GM12864 (cell line): ENCODE measurements at places on chromosomes 12 and 14.
A peak's percentile ranks its signal among the peaks of the same experiment; 100 is the strongest.

DNA sequence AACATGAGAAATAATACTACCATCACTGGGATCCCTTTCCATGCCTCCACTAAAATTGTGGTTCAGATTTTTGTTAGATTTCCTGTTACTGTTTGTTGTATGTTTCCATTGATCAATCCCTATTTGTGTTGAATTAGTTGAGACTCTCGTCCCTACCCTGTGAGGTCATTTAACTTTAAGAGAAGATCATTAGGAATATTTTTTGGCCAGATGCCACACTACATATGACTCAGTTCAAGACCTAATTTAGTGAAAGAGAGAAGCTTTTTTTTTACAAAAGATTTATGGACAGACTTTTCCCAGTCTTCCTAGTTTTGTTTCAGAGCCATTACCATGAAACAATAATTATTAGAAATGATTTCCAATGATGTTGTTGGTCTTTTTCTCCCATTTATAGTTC is 35.5 kb downstream of the CPSF6 start:
- DNase-seq, result no peak

DNA sequence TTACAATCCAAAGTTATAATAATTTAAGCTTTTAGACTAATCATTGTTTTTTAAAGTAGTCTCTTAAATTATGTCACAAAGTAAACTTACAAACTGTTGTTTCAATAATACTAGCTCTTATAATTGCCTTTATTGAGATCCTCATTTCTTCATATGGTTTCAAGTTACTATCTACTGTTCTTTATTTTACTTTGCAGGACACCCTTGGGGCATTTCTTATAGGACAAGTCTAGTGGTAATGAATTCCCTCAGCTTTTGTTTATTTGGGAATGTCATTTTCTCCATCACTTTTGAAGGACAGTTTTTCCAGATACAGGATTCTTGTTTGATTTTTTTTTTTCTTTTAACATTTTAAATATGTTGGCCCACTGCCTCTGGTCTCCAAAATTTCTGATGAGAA is 8.1 kb upstream of the ZFP36L1 start:
- DNase-seq, result no peak

GRCh38 chr14:104150136-104151025 is 12.0 kb downstream of the KIF26A start:
- DNase-seq, result no peak

DNA sequence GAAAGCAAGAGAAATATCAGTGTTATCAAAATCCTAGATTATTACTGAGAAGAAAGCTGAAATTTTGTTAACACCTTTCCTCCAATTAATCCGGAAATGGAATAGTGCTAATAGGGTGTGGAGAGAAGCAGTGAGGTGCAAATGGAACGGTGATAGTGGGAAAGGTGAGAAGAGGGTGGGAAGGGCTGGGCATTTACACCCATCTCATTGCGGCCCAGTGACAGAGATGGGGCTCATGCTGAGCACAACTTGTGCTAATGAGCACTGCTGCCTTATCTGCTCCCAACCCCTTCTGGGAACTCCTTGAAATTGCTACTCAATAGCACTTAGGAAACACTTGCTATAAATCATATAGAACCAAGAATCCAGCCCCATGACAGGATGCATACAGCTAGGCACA is 94.4 kb downstream of the PTPRR start:
- no peak for DNase-seq

DNA sequence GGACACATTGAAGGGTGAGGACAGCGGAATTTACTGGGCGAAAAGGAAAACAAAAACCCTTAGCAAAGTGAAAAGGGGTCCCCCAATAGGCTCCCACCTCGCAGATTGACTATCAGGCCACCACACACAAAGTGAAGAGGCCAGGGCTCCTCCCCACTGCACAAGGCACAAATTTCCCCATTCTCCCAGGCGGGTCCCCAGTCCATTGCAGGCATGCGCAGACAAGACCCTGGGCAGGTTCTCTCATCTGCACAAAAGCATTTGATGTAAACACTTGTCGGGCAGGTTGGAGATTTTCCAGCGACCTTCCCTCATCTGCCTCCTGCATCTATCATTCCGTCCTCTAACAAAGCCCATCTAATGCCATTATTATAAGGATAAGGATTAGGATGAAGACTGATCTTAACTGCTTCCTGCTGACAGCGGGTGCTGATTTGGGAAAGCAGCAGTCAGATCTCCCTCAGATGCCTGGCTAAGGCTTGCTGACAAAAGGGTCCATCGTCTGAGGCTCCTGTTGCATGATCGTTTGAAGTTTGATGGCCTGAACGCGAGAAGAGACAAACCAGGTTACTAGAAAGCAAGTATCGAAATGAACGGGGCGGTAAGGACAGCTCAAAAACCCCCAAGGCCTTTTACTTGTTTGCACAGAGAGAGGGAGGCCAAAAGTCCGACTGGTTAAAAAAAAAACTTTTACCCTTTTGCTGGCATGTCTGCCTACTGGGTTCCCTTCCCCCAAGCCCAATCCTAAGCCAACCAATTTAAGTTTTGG is 14.4 kb downstream of the ASCL4 start:
- DNase-seq, result no peak

DNA sequence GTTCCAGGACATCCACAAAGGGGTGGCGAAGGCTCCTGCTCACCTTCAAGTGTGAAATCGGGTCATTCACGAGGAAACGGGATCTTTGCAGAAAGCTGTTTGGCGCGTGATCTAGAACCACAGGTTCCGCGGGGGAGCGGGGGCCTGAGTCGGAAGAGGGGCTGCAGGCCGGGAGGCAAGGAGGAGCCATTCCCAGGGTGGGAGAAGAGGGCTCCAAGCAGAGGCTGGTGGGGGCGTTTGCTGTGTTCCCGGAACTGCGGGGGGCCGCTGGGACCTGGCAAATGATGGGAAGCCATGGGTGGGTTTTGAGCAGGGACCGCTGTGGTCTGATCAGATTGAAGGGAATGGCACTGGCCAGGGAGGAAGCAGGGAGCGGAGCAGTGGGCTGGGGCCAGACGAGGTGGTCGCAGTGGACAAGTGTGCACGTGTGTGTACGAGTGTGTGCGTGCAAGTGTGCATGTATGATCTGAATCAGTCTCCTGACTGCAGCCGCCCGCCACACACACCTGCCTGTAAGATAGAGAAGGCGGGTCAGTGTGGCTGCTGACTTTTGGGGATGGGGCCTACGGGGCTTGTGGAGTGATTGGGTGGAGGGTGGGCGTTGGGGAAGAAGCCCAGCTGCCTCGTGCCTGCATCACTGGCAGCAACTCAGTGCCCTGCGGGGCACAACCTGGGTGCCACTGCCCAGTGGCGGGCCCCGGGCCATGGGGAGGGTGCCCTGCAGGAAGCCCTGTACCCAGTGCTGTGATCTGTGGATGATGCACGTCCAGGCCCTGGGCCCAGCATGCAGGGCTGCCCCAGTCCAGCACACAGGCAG is 141.9 kb downstream of the KIF26A start:
- DNase-seq, result no peak

DNA sequence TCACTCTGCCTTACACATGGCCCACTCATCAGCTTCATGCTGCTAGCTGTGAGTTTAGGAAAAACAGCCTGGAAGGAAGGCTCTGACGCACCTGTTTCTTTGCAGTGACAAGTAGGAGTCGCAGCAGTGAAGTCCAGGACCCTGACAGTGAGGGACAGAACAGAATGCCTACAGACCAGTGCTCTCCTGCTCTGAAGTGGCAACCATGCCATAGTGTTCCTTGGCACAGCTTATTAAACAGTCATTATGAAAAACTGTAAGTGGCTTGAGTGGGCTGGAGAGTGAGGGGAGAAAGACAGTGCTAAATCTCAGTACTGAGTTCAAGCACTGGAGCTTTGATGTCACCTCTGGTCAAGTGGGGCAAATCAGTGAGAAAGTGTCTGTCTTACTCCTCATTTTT is 61.7 kb downstream of the MYRFL start:
- DNase-seq, result no peak

DNA sequence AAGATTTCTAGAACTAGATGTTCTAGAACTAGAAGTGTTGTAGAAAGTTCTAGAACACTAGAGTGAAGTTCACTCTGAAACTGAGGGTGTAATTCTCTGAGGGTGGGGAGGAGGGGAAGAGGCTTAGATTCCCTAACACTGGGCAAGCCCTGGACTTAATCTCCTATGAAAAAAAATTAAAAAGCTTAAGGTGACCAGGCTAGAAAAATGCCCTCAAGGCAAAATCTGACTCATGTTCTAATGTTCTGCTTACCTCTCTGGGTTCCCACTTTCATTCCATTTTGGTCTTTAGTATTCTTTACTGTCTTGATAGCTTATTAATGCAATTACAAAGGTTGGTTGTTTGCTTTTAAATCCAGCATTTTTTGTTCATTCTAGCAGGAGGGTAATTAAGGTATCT is 101.5 kb downstream of the KICS2 start:
- no peak for DNase-seq

- no peak for DNase-seq
These were observed 430.4 kb downstream of the NPAS3 start for GRCh38 chr14:33369041-33369440.

GRCh38 chr14:100640471-100641273 is 53.5 kb upstream of the BEGAIN start:
- DNase-seq, result peak; percentile 13

- DNase-seq, result peak; percentile 76
These were observed at the start of gene GXYLT1 for GRCh38 chr12:42144408-42145196. Gene GXYLT1, minus strand, starts transcription at chr12:42144874. Its CDS starts 228 bp downstream, at chr12:42144646.

- no peak for DNase-seq
These were observed 57.3 kb upstream of the ELK3 start for GRCh38 chr12:96136725-96137378.

- DNase-seq, result no peak
These were observed 23.0 kb downstream of the NCOR2 start for GRCh38 chr12:124544311-124544970.

DNA sequence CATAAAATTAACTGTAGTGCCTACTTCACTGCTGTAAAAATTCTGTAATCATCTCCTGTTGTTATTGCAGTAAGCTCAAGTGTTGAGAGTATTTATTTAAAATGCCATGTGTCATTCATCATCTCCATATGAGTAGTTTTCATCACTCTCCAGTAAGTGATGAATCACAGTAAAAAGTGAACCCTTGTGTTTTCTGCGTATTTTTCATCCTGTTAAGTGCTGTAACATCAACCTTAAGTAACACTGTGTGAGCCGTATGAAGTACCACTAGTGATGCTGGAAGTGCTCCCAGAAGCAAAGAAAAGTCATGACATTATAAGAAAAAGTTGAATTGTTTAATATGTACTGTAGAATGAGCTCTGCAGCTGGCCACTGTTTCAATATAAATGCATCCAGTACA is 55.4 kb downstream of the SLCO1B3 start:
- DNase-seq, result no peak

- no peak for DNase-seq
These were observed 110.9 kb upstream of the PWP1 start for GRCh38 chr12:107574691-107575090.

DNA sequence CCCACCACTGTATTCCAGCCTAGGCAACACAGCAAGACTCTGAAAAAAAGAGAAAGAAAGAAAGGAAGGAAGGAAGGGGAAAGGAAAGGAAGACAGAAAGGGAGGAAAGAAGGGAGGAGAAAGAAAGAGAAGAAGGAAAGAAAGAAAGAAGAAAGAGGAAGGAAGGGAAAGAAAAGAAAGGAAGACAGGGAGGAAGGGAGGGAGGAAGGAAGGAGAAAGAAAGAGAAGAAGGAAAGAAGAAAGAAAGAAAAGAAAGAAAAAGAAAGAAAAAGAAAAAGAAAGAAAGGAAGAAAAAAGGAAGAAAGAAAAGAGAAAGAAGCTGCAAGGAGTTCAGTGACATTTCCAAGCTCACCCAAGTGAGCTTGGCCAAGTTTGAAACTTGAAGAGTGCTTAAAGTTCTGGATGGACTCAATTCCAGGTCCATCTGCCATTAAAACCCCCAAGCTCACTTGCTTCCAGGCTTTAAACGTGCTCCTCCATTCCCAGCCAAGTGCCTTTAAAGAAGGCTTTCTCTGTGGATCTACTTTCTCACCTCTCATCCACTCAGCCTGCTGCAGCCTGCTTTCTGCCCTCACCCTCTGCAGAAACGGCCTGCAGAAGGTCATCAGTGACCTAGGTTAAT is 101.5 kb downstream of the VCPKMT start:
- no peak for DNase-seq

DNA sequence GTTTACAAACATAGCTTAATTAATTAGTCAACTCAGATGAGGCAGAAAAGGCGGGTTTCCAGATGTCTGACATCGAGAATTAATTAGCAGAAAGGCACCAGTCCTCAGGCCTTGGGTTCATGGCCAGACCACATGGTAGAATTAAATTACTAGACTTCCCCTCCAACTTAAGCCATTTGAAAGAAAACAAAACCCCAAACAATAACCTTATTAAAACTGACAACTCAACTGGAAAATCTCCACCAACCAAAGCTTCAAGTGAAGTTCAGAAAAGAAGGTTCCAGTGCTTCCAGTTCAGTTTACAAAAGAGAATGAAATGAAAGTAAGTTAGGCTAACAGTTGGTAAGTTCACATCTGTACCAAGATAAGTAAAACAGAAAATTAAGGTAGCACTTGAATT is 349.5 kb downstream of the GRIN2B start:
- DNase-seq, result no peak

GRCh38 chr12:76883151-76883550 is 4.3 kb upstream of the CSRP2 start:
- no peak for DNase-seq

- no peak for DNase-seq
These were observed 236.4 kb upstream of the CRY1 start for GRCh38 chr12:107329569-107330324.

GRCh38 chr14:70898111-70898745 is 9.0 kb upstream of the PCNX1 start:
- no peak for DNase-seq

GRCh38 chr12:105048315-105048714 is 35.9 kb downstream of the ALDH1L2 start:
- no peak for DNase-seq

DNA sequence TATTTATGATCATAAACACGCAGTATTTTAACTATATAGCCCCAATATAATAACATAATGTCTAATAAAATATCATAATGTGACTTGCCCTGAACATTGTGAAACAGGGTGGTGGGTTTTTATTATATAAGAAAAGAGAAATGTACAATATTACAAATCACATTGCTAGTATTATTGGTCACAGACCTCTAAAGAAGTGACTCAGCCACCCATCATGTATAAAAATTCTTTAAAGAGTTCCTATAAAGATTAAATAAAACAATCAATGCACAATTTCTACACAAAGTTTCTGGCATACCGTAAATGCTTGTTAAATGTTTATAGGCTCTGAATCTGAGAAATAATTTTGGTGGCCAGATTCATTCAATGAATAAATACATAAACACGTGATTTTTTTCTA is 28.9 kb downstream of the ABCC9 start:
- DNase-seq, result no peak

DNA sequence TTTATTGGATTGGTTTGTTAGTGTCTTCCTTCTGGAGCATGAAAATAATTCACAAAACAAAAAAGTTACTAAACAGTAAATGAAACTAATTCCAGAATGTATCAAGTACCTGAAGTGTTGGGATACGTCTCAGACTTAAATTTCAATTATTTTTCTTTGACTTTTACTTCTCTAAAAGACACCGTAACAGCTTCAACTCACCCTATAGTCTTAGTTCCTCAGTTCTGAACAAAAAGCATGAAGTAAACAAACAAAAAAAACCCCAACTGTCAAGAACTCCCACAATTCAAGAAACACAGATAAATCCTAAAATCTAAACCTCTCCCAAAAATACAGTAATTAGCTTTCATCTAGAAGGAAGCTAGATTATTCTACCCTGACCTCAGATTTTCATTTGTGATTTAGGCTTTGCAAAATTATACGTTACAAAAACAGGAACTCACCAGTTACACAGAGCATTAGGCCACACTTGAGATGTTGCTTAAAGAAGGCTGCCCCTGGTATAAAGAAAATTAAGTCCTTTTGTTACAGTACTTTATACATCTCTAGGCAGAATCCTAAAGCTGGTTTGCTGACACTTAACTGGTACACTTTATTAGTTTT is 10.2 kb downstream of the HEATR5A start:
- DNase-seq, result no peak

GRCh38 chr12:51871126-51871525 is 16.8 kb upstream of the ANKRD33 start:
- no peak for DNase-seq
